ENCODE measurements at places on chromosomes 4 and X.

GRCh38 chr4:134780244-134780643, 578.7 kb upstream of the PABPC4L start:
- no peak for DNase-seq

DNA sequence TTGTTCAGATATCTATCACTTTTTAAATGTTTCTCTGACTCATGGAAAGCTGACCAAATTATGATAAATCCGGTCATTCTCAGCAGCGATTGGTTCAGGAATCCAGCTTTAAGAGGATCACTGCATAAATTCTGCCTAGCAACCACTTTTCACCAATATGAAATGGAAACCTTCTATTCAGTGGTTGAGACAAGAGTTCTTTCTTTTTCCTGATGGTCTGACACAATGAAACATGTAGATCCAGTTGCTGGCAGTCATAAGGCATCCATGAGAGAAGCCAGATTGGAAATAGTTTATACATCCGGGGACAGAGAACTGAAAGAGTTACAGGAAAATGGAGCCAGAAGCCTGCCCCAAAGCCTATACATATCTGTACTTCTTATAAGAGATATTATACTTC, 27.2 kb downstream of the MAB21L2 start:
- DNase-seq, result no peak

DNA sequence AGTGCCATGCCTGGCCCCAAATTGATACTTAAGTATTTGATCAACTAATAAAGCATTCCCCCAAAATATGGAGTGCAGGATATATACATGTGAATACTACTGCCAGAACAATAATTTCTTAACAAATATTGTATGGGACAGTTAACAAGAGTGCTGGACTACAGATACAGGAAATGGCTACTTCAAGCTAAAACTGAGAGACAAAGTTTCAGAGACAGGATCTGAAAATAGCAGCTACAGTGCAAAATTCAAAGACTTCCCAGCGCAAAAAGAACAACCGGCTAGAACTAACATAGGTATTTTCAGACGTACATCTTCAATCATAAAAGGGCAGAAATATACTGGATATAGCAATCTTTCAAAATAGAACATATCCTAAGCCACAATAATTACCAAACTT, 6.3 kb downstream of the ATRX start:
- no peak for DNase-seq

- DNase-seq, result no peak
Observed at GRCh38 chr4:150828159-150828558, 186.9 kb downstream of the LRBA start.

GRCh38 chr4:15002659-15003400, 549 bp downstream of the CPEB2 start:
- peak; percentile 90 for DNase-seq

DNA sequence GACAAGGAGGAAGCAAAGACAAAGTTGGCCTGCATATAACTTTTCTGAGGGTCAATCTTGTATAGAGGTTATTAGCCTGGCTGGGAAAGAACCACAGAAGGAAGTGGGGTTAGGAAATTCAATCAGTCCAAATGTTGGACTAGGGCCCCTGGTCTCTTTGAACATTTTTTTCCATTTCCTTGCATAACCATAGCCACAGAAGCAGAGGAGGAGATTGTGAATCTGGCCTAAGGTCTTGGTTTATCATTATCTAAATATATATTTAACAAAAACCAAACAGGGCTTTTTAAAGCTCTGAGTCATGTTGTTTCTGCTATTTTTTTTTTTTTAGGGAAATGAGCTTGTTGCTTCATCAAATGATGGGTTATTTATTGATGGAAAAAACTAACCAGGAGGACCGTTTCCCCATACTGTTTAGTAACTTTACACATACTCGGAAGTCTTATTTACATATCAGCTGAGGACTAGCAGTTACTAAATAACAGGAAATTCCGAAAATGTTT, 97.7 kb upstream of the ACSL4 start:
- DNase-seq, result no peak

- DNase-seq, result no peak
Observed at GRCh38 chrX:39452401-39452800, 645.4 kb downstream of the BCOR start.

DNA sequence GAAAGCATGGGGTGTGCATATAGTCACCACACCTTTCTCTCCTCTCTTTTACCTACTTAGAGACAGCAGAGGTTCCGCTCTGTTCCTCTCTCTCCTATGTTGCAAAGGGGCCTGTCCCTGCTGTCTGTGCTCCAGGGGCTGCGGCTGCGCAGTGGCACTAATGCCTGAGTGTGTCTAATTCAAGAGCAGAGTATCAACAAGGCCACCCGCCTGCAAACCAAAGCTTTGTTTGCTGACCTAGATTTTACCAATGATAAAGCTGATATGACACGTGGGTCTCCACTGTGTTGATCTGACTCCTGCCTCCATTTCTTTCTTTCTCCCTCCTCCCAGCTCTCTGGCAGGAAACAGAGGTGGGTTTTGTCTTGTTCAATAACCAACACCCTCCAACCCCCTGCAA, 74.9 kb downstream of the NSG1 start:
- no peak for DNase-seq

- no peak for DNase-seq
Observed at GRCh38 chr4:135316266-135316779, 1114.7 kb upstream of the PABPC4L start.

GRCh38 chr4:137083571-137084135, 448.6 kb downstream of the PCDH18 start:
- no peak for DNase-seq

Measured in aorta (tissue), 5 donors.